ENCODE measurements at places on chromosomes 12 and 14.

- DNase-seq, result no peak
Observed at GRCh38 chr14:42548349-42548748, 941.7 kb downstream of the LRFN5 start.

DNA sequence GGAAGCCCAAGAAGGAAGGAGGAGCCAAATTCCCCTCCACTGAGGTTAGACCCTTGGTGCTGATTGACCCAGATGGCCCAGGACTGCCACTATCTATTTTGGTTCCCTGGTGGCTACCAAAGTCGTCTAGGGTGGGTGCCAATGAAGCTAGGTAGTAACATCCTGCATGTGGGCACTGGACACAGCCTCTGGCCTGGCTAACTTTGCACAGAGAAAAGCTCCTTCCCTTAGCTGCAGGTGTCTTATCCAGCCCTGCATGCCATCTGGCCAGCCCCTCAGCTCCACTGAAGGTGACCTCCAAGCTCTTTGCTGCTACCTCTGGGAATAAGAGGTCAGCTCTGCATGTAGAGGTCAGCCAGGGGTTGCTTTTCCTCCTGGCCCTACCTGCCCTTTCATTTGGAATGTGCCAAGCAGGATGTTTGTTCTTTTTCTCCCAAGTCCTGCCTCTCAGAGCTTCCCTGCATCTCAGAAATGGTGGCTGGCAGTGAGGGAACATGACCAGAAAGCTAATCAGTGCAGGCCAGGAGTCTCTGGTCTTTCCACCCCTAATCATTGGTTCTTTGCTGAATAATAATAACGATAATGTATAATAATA is 34.0 kb downstream of the JDP2 start:
- DNase-seq, result no peak

GRCh38 chr12:2156333-2156732 is 103.5 kb downstream of the CACNA1C start:
- no peak for DNase-seq

GRCh38 chr14:71733210-71733883 is 198.9 kb upstream of the RGS6 start:
- DNase-seq, result no peak

GRCh38 chr12:75900226-75900625 is 131.3 kb downstream of the PHLDA1 start:
- DNase-seq, result no peak

- DNase-seq, result peak; percentile 31
Observed at GRCh38 chr14:91061056-91061887, 831 bp upstream of the RPS6KA5 start.

DNA sequence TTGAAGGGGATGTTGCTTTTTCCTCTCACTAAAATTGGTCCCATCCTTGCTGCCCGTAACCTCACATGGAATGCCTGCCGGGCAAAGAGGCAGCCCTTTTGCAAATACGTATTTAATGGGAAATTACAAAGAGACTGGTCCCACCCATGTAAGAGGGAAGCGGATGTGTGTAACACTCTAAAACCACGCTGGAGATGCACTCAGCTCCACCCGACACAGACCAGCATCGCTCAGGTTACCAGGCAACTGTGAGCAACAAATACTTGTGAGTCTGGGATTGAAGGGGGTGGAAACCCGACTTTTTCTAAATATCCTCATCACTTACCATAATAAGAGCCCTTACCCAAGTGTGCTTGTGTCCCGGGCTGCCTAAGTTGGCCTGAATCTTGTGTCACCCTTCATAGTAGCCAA is 47.7 kb downstream of the ELK3 start:
- DNase-seq, result peak; percentile 30

- DNase-seq, result no peak
Observed at GRCh38 chr12:29581631-29582030, 84.1 kb upstream of the OVCH1 start.

DNA sequence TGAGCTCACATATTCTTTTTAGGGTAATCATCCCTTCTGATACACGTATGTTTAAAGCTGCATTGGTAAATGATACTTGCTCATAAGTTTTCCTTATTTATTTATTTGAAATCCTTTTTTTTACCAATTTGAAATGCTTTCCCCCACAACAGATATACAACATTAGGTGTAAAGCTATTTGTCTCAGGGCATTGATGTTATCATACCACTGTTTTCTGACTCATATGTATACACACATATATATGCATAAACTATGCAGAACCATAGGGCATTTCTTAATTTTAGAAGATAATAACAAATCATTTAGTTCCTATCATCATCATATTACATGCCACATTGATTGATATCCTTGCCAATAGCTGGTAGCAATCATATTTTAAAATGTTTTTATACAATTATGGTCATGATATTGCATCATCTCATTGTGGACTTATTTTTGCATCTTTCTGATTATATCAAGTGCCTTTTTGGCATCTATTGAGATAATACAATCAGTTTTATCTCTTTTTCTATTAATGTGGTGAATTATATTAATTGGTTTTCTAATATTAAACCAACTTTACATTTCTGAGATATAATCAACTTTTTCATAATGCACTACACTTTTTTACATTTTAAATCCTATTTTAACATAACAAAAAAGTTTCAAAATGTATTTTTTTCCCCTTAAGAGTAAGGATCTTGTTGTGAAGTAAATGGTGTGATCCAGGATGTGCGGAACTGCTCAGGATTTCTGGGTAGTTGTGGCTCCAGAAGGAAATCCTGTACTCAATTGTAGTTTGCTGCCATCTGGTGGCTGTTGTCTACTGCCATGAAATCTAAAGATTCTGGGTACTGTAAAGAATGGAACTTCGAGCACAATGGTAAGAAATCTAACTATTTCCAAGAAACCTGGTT is 16.7 kb downstream of the OR9K2 start:
- DNase-seq, result peak; percentile 80

- peak; percentile 87 for DNase-seq
Observed at GRCh38 chr14:89303456-89304435, 113.3 kb downstream of the FOXN3 start.

- DNase-seq, result peak; percentile 3
Observed at GRCh38 chr12:38713294-38713693, 192.1 kb downstream of the CPNE8 start.

DNA sequence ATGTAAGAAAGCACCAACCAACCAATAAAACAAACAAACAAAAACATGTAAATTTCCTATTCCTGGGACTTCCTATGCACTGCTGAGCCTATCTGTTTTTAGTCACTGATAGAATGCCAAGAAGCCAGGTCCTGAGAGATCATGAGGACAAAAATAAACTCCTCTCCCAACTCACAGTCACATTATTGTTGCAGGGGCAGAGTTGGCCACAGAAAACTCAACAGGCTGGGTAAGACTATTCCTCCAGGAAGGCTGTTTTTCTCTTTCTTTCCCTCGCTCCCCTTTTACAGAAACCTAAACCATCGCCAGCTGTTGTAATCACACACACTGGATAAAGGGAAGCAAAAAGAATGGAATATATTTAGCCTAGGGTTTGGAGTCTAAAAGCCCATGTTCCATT is 55.8 kb upstream of the METAP2 start:
- no peak for DNase-seq

DNA sequence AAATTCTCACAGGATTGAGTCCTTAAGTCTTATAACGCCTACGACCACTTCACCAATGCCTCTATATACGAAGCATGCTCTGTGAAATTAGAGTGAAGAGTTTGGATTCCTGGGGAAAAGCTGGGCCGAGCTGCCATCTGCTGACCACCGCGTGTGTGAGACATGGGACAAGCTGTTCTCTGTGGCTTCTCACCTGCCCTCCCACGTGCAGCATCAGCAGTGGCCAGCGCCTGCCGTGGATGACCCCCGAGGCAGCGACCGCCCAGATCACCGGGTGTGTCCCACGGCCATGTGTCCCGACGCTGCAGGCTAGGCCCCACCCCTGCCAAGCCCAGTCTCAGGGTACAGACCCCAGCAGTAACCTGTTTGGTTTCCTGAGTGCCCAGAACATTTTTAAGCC is 21.6 kb upstream of the GOLGA3 start:
- DNase-seq, result no peak

GRCh38 chr12:8784290-8784888 is 38.0 kb upstream of the A2ML1 start:
- no peak for DNase-seq

DNA sequence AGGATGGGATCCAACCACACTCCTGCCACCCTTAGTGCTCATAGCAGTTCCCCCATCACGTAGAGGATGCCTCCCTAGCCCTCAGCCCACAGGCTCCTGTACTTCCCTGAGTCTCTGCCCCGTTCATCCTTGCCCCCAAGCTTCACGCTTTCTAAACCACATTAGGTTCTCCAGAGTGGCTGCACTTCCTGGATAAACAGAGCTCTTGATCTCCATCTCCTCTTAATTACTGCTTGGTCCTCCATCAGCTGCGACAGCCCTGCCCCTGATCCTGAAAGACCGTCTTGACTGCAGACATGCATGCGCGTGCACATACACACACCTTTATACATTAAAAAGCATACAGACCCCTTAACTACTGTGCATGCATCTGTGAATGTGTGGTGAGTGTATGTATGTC is 530.0 kb downstream of the BCL11B start:
- no peak for DNase-seq

- DNase-seq, result peak; percentile 74
Observed at GRCh38 chr14:35366056-35366451, 38.5 kb downstream of the NFKBIA start.

GRCh38 chr12:101933866-101934514 is 56.6 kb downstream of the DRAM1 start:
- DNase-seq, result no peak

DNA sequence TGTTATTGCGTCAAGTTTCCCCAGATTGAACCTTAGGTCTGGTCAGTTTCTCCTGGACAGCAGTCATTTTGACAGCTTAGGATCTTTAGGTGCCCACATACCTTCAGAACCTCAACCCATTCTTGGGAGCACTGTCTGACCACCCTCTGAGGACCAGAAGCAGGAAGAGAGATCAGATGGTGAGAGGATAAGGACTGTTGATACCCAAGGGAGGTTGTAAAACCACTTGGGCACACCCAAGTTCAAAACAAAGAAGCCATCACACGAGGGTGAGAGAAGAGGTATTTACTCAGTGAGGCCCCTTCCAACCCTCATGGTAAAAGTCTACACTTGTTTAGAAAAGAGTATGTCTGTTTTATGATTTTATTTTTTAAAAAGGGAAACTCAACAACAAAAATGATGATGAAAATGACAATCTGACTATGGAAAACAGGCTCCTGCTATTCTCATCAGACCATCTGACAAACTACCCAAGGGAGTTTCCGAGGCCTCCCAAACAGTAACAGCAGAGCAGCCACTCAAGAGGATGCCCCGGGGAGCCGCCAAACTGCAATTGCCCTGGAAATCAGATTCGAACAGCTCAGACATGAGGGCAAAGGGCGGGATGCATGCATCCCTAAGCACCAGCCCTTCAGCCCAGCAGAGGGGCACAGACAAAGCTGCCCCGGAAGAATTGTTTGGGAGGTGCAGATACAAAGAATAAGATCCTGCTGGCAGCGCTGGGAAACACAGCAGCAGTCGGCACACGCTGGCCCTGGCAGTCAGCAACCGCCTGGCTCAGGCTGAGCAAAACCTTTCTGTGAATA is 162.6 kb upstream of the PLEKHG7 start:
- peak; percentile 41 for DNase-seq

- no peak for DNase-seq
Observed at GRCh38 chr12:111029732-111030131, 109.4 kb upstream of the MYL2 start.

DNA sequence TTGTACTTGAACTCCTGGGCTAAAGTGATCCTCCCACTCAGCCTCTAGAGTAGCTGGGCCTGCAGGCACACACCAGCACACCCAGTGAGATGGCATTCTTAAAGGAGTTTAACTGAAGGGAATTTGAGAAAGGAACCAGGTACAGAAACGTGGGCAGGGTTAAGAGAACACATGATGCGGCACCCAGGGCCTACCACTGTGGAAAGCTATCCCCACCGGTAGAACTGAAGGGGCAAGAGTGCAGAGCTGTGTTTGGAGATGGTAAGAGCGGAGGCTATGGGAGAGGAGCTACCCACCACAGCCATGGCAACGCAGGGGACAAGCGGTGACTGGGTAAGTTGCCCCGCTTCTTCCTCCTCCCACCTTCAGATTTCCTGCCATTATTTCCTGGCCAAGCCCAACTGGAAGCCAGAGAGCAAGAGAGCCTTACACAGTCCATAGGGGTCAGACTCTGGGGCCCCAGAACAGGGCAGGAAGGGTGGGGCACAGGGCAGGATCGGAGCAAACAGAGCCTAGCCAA is 46.5 kb downstream of the SOCS2 start:
- DNase-seq, result no peak

GRCh38 chr14:82757776-82758175 is 1224.1 kb upstream of the SEL1L start:
- no peak for DNase-seq

DNA sequence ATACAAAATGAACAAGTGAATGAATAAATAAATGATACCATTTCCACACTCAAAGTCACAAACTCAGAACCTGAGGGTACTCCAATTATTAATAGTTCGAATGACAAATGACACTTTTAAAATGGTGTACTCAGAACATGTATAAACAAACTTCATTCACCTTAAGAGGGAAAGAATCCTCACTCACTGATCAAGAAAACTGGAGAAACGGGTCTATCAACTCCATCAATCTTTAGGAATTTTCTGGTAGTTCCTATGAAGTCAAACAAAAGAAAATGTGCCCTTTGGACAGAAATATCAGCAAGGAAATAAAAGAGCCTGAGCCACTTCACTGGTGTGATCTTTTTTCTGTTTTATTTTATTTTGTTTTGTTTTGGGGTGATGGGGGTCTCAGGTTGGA is 5.2 kb upstream of the NRDE2 start:
- DNase-seq, result no peak

- DNase-seq, result no peak
Observed at GRCh38 chr14:94383777-94384176, 4.6 kb downstream of the SERPINA1 start.

- DNase-seq, result no peak
Observed at GRCh38 chr12:130922511-130922953, 31.2 kb upstream of the ADGRD1 start.

- no peak for DNase-seq
Observed at GRCh38 chr14:94239406-94239805, 53.7 kb downstream of the SERPINA10 start.

- no peak for DNase-seq
Observed at GRCh38 chr12:27802936-27803335, 22.9 kb upstream of the MANSC4 start.

DNA sequence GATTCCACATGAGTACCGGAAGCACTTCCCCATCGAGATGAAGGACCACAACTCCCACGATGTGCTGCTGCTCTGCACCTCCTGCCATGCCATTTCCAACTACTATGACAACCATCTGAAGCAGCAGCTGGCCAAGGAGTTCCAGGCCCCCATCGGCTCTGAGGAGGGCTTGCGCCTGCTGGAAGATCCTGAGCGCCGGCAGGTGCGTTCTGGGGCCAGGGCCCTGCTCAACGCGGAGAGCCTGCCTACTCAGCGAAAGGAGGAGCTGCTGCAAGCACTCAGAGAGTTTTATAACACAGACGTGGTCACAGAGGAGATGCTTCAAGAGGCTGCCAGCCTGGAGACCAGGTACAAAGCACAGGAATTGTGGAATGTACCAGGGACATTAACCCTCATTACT is 22.4 kb upstream of the GALNT16 start:
- DNase-seq, result no peak

- DNase-seq, result peak; percentile 94
Observed at GRCh38 chr14:92585981-92586937, 72.7 kb downstream of the RIN3 start.
